ENCODE measurements at places on chromosomes 1 and 21. TPM values are rescaled to one million over a fixed set of nuclear protein-coding genes. Genes with fewer than 3 reads are reported as not detected.

GRCh38 chr1:14390816-14391215, 207.7 kb upstream of the KAZN start:
- no peak overlapping the region for H3K27ac ChIP-seq
- no peak overlapping the region for H3K4me3 ChIP-seq
- no peaks in the 10 kb centered on the region for H3K36me3 ChIP-seq
- no peak for DNase-seq

GRCh38 chr1:31757204-31757679, 6.9 kb downstream of the ADGRB2 start:
- peaks cover 27% of the 10 kb centered on the region for H3K4me1 ChIP-seq
- H3K27me3 ChIP-seq, result no peaks in the 10 kb centered on the region
- DNase-seq, result no peak

DNA sequence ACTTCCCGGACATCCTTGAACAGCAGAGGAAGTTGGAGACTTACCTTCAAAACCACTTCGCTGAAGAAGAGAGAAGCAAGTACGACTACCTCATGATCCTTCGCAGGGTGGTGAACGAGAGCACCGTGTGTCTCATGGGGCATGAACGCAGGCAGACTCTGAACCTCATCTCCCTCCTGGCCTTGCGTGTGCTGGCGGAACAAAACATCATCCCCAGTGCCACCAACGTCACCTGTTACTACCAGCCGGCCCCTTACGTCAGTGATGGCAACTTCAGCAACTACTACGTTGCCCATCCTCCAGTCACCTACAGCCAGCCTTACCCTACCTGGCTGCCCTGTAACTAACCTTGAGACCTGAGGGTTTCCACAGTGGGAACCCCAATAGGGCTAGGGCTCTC, 17.9 kb downstream of the TENT5C start:
- no peak overlapping the region for H3K4me3 ChIP-seq
- no peaks in the 10 kb centered on the region for H3K27me3 ChIP-seq

Gene LIN28A
- total RNA-seq, result not detected

Gene LRRC7
- 0.29 TPM for total RNA-seq

GRCh38 chr1:202656951-202657646, 53.2 kb downstream of the SYT2 start:
- no peak overlapping the region for H3K27ac ChIP-seq
- H3K4me3 ChIP-seq, result no peak overlapping the region
- peak; percentile 22 for DNase-seq

- DNase-seq, result no peak
- H3K27me3 ChIP-seq, result no peaks in the 10 kb centered on the region
- no peak overlapping the region for H3K4me3 ChIP-seq
- peaks cover under 1% of the 10 kb centered on the region for H3K4me1 ChIP-seq
These were observed 6.2 kb downstream of the LRRC3 start for GRCh38 chr21:44461464-44462001.

DNA sequence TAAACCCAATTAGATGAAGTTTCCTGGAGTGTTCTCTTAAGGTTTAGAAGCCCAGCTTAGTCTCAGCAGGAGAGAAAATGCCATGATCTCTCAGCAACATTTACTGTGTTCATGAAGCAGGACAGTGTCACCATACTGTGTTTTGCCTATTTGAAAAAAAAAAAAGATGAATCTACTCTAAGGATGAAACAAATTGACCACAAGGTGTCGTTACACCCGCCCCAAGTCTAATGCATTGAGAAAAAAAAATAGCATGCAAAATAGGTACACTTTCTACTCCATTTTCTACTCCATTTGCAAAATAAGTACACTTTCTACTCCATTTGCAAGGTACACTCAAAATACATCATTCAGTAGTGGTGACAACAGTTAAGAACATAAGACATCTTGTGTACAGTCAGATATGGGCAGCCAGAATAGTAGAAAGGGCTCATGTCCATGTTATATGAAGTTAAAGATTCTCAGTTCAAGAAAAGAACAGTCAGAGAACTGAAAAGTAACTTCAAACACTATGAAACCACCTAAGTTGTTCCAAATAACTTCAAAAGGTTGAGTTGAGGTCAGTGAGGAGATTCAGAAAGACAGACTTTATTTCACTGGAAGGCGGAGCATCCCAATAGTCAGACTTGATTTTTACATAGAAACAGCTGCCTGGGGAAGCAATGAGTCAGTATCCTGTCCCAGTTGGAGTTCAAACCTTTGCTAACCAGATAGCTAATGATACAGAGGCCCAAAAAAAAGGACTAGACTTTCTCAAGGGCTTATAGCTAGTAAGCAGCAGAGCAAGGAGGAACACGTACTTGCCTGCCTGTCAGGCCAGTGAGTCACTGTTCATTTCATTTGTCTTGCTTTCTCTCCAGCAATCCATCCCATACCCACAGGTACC, 13.3 kb downstream of the PLPPR5 start:
- no peak overlapping the region for H3K4me3 ChIP-seq
- peak; percentile 5 for DNase-seq
- H3K27me3 ChIP-seq, result no peaks in the 10 kb centered on the region
- H3K27ac ChIP-seq, result no peak overlapping the region
- H3K4me1 ChIP-seq, result no peaks in the 10 kb centered on the region
- H3K36me3 ChIP-seq, result no peaks in the 10 kb centered on the region

GRCh38 chr1:14869187-14869586, 270.7 kb downstream of the KAZN start:
- H3K36me3 ChIP-seq, result no peaks in the 10 kb centered on the region
- no peaks in the 10 kb centered on the region for H3K4me1 ChIP-seq
- no peaks in the 10 kb centered on the region for H3K27me3 ChIP-seq

DNA sequence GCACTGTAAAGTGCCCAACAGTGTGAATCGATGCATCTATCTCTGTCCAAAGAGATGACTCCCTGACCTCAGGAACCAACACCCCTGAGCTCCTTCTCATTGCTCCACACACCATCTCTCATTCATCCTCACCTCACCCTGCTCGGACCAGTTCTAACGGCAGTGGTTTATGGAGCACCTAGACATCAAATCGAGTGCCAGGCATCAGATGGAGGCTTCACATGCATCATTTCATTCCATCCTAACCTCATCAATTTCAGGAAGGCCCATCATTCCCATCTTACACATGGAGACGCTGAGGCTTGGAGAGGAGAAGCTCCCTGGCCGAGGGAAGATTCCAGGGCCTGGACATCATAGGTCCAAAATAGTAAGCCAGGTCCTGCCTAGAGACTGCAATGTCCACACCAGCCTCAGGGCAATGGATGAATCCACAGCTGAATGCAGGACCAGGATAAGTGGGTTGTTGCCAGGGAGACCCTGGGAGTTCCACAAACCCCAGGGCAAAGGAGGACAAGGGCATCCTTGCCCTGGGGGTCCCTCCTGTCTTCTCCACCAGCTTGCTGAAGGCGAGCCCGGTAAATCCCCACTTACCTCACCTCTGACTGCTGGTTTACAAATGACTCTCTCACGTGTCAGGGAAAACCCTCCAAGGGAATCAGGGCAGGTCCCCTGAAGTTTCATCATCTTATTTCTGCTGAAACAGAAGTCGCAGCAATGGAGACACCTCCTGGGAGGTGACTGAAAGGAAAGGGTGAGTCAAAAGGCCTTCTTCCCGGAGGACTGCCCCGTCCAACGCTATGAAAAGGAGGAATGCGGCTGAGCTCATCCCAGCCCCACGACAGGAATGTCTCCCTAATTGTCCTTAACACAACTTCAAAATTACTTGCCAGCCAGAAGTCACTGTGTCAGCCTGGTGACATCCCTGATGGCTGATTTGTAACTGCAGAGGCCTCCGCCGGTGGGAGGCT, 9.0 kb upstream of the IFFO2 start:
- H3K4me1 ChIP-seq, result peaks cover 15% of the 10 kb centered on the region
- no peaks in the 10 kb centered on the region for H3K27me3 ChIP-seq
- no peak overlapping the region for H3K4me3 ChIP-seq
- H3K27ac ChIP-seq, result peak overlapping the region; percentile 43

DNA sequence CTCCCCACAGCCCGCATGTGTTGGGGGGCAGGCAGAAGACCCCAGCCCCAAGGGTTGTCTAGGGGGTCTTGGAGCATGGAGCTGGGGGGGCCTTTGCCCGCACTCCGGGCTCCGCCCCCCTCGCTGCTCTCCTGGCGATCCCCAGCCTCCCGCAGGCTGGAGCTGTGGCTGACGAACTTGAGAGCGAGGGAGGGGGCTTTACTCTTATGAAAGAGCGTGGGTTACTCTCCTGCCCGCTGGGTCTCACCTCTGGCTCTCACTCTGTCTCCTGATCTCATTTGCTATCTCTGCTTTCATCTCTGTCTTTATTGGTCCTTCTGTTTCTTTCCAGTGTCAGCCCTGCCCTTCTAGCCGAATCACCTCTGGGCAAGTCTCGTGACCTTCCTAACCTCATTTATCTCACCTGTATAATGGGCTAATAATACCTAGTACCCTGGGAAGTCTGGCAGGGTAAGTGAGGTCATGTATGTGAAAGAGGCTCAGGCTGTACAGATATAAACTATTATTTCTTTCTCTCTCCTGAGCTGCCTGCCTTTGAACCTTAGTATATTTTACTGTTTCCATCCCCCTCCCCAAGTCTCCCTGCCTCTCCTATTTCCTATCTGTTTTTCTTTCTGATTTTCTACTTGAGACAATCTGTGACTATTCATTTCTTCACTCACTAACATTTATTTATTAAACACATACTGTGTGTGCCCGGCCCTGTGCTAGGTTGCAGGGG, 731 bp downstream of the EFNA4 start:
- peak overlapping the region; percentile 87 for H3K4me3 ChIP-seq
- H3K4me1 ChIP-seq, result peaks cover 21% of the 10 kb centered on the region
- H3K27ac ChIP-seq, result no peak overlapping the region
- H3K36me3 ChIP-seq, result no peaks in the 10 kb centered on the region

All from SJSA1 (cell line).